H9 (cell line): ENCODE measurements at places on chromosomes 16 and 17.
A peak's percentile ranks its signal among the peaks of the same experiment; 100 is the strongest.

DNA sequence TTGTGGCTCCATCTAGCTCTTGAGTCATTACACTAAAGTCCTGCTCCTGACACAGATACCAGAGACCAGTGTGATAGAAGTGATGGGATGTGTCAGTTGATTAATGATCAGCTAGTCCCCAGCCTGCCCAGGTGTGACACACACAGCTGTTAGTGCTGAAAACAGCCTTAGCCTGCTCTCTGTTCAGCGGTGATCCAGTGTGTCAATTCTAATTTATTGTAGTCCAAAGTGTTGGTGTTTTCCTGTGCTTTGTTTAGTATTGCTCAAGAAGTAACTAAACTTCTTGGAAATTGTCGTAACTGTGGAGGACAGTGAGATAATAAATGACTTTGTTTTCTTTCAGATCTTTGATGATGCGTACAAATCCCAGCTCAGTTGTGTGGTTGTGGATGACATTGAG lies 92.3 kb downstream of the WNT3 start:
- DNase-seq = no peak

- no peak for DNase-seq
These were observed 113.7 kb downstream of the CPPED1 start for GRCh38 chr16:12690024-12690423.

DNA sequence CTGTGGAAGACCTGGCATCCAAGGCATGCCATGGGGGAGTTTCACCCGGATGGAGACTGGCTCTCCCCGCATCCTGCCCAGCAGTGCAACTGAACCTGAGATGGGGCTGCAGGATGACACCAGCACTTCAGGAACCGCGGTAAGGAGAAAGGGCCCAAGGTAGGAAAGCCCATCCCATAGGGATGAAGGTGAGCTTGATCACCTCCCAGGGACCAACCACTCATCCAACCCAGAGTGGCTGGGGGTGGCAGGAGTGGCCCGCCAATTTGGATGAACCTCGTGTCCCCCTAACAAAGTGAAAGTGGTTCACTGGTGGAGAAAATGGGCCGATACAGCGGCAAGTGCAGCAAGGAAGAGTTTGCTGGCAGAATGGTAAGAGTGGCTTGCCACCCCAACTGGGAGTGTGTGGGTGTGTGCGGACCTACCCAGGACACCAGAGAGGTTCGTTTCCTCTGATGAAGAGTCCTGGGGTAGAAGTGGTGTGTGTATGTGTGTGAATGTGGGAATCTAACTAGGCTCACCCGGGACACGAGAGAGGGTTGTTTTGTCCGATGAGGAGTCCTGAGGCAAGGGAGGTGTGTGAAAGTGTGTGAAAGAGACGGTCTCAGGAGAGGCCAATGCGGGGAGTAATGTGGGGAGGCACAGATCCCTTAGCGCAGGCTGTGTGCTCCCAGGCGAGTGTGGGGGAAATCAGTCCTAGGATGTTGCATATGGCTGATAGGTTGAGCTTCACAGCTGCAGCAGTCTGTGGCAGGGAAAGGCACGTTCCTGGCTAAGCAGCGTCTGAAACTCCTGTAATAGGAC lies 22.6 kb downstream of the ACSM1 start:
- no peak for DNase-seq

GRCh38 chr16:85598141-85598540 lies 15.0 kb upstream of the GSE1 start:
- DNase-seq = no peak

DNA sequence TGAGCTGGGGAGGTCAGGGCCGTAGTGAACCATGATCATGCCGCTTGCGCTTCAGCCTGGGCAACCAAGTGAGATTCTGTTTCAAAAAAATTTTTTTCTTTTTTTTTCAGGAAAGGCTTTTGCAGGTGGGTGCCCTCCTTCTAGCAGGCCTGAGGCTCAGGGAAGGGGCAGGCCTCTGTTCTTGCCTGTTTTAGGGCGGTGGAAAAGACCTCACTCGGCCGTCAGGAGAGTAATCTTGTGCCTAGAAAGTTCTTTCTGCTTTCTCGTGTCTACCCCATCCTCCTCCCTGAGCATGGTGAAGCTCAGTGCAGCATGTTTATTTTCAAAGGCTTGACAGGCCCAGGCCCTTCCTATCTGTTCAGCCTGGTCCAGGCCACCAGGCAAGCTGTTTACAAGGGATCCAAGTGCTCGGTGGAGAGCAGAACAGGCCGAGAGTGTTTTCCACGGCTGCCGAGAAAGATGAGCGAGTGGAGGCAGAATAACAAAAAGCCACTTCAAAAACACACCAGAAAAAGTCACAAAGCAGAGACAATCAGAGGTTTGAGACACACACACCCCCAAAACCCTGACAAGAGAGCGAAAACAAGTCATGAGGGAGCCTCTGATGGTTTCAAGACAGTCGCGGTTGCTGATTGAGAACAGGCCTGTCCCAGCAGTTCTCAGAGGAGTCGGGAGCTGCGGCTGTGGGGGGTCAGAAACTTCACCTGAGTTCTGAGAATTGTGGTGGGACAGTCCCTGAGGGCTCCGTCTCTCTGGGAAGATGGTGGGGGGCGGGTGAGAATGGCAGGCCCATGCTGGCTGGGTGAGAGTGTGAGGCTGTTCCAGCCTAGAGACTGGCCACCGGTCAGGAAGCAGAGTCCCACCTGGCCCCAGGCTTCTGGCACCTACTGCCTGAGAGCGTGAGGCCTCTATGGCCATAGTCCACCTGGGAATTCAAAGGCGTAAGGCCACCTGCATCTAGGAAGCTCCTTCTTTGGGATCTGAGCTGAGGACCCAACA lies 37.5 kb upstream of the CCR7 start:
- DNase-seq = no peak

DNA sequence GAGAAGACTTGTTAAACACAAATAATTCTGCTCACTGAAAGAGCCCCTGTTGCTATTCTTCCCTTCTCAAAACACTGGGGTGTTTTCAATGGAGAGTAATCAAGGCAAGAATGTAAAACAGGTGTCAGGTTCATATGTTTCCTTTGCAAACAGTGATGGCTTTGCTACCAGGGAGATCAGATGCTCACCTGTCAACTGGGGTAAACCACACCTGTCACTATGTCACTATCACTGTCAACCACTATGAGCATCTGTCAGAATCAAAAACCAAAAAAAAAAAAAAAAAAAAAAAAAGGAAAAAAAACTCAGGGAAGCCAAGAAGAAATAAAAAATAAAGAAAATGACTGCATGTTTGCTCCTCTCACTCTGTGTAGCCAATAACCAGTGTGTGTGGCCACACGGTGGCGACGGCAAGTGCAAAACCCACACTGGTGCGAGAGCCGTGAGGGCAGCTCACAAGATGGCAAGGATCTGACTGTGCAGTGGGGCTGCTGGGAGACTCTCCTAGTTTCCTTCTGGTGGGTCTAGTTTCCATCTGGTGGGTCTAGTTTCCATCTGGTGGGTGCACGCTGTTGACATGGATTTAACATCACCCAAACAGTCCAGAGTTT lies 22.7 kb downstream of the USP22 start:
- no peak for DNase-seq

- DNase-seq = no peak
These were observed 311.6 kb downstream of the FOXL1 start for GRCh38 chr16:86889974-86890373.

GRCh38 chr16:67142342-67142741 lies 8.5 kb downstream of the B3GNT9 start:
- DNase-seq = no peak

- no peak for DNase-seq
These were observed 165.6 kb downstream of the CA10 start for GRCh38 chr17:51992864-51993416.

DNA sequence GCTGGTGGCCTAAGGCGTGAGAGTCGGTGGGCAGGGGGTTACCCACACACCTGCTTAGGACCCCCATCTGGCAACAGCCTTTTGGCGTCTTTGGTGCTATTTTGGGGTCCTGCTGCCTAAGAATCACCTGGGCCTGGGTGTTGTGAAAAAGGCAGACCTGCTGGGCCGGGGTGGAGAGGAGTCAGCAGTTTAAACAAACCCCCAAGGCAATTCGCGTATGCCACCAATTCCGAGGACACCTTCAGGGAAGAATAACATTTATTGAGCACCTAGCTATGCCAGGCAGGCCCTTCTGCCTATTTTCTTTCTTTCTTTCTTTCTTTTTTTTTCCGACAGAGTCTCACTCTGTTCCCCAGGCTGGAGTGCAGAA lies 53.9 kb upstream of the TOB1 start:
- no peak for DNase-seq

GRCh38 chr17:17994271-17995069 lies 21.8 kb downstream of the DRC3 start:
- peak; percentile 92 for DNase-seq

- DNase-seq = no peak
These were observed 80.6 kb upstream of the LGALS9 start for GRCh38 chr17:27550291-27550930.

- no peak for DNase-seq
These were observed 26.5 kb upstream of the ALOX12 start for GRCh38 chr17:6969323-6969726.

- DNase-seq = peak; percentile 81
These were observed at the start of gene STX1B for GRCh38 chr16:31010585-31011325. STX1B (minus strand) TSS chr16:31010638; CDS start chr16:31010396, 242 bp downstream.
